ENCODE measurements at places on chromosomes 13 and 19. TPM values are rescaled to one million over a fixed set of nuclear protein-coding genes. Genes with fewer than 3 reads are reported as not detected.
A peak's percentile ranks its signal among the peaks of the same experiment; 100 is the strongest.

MAB21L1 gene
- not detected for total RNA-seq

CRLF1 gene
- total RNA-seq = 2.2 TPM

GRCh38 chr19:21482863-21483276, 22.5 kb upstream of the ZNF429 start:
- H3K36me3 ChIP-seq = no peaks in the 10 kb centered on the region
- peak; percentile 83 for DNase-seq
- H3K4me1 ChIP-seq = no peaks in the 10 kb centered on the region
- H3K4me3 ChIP-seq = no peak overlapping the region
- H3K27ac ChIP-seq = no peak overlapping the region
- no peaks in the 10 kb centered on the region for H3K27me3 ChIP-seq

DNA sequence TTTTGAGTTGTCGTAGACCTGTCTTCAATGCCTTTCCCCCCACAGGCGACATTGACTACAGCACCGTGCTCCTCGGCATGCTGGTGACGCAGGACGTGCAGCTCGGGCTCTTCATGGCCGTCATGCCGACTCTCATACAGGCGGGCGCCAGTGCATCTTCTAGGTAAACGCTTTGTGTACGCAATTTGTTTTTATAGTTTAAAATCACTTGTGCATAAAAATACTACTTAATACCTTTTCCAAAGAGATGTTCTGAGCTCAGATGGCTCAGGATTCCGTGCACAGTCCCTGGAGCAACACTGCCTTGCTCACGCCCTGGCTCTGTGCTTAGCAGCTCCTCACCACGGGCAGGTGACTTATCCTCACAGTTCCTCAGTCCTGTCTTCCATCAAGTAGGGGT, 30.1 kb upstream of the DCUN1D2 start:
- H3K27ac ChIP-seq = no peak overlapping the region
- no peak for DNase-seq
- no peaks in the 10 kb centered on the region for H3K27me3 ChIP-seq
- no peaks in the 10 kb centered on the region for H3K4me1 ChIP-seq
- no peaks in the 10 kb centered on the region for H3K36me3 ChIP-seq
- H3K4me3 ChIP-seq = no peak overlapping the region

DNA sequence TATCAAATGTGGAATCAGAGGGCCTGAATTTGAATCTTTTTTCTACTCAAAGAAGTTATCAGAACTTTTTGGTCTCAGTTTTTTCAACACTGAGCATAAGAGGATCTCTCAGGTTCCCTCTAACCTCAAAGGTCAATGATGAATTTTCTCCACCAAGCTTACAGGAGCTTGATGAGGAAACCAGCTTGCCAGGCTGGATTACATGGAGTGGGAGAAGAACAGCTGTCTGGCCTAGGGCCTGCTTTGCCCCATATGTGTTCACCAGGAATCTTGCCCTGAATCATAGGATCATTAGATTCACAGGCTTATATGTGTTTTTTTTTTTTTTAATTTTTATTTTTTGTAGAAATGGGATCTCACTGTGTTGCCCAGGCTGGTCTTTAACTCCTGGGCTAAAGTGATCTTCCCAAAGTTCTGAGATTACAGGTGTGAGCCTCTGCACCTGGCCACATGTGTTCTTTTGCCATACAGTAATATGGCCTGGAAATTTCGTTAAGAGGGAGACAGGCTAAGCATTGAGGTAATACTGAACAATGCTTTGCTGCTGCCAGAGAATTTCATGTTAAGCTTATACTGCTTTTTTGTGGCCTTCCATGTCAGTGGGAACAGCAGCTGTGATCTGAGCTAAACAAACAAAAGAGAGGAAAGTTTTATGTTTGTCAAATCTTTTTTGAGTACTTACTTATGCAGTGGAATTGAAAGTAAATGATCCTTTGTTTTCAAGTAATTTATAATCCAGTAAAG, 110.6 kb downstream of the DNAJC3 start:
- no peaks in the 10 kb centered on the region for H3K36me3 ChIP-seq
- H3K27me3 ChIP-seq = no peaks in the 10 kb centered on the region
- peak overlapping the region; percentile 66 for H3K27ac ChIP-seq

DNA sequence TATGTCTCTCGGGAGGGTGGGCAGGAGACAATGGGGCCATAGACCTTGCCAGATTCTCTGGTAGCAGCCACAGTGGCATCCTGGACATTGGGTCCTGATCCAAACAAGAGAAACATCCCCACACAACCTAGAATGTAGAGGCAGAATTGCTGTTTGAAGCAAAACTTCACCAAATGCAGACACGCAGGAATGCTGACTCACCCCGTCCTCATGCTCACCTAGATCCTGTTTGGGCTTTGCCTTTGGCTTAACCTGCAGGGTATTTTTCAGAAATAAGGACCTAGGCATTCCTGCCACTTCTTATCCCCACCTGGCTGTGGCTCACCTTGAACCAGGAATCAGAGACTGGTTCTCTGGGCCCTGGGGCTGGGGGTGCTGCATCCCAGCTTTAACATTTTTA, 7.3 kb downstream of the TBC1D17 start:
- H3K27ac ChIP-seq = no peak overlapping the region
- H3K4me3 ChIP-seq = no peak overlapping the region

GRCh38 chr13:100269837-100270236, 180.9 kb downstream of the PCCA start:
- no peaks in the 10 kb centered on the region for H3K27me3 ChIP-seq
- H3K36me3 ChIP-seq = no peaks in the 10 kb centered on the region
- peak; percentile 61 for DNase-seq
- H3K4me1 ChIP-seq = no peaks in the 10 kb centered on the region
- H3K27ac ChIP-seq = no peak overlapping the region

Measured in pancreas (tissue), 10 donors.